ENCODE measurements at places on chromosomes 1 and 21. TPM values are rescaled to one million over a fixed set of nuclear protein-coding genes. Genes with fewer than 3 reads are reported as not detected.

- H3K27ac ChIP-seq = no peak overlapping the region
- no peak overlapping the region for H3K4me3 ChIP-seq
- peaks cover 48% of the 10 kb centered on the region for H3K27me3 ChIP-seq
- no peaks in the 10 kb centered on the region for H3K36me3 ChIP-seq
- DNase-seq = peak; percentile 23
These were observed 8.2 kb downstream of the HAPLN2 start for GRCh38 chr1:156627313-156627880.

Gene RPL22
- 283 TPM for total RNA-seq

DNA sequence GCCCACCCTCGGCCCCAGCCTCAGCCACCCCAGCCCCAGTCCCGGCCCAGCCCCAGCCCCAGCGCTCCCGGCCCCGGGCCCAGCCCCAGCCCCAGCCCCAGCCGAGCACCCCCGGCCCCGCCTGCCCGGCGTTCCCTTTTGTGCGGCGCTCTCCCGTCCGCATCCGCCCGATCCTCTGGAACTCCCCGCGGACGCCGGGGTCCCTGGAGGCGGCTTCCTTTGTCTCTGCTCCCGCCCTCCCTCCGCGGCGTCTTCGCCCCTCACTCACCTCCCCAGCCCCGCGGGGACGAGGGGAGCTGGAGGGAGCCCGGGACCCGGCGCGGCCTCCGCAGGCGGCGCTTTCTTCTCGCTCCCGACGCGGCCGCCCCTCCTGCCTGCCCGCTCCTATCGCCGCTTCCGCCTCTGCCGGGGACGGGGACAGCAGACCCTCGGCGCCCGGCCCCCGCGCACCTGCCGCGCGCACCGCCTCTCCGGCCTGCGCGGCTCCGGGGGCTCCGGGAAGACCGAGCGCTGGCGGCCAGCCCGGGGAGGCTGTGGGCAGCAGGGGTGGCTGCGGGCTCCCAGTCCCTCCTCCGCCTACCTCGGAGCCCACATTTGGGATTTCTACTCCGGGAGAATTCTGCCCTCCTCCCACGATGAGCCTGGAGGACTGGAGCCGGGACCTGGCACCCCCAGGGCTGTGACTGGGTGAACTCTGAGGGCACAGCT, 14.0 kb downstream of the AGRN start:
- no peak for DNase-seq
- no peaks in the 10 kb centered on the region for H3K27me3 ChIP-seq
- H3K27ac ChIP-seq = no peak overlapping the region
- no peak overlapping the region for H3K4me3 ChIP-seq
- H3K4me1 ChIP-seq = peaks cover 5% of the 10 kb centered on the region
- no peaks in the 10 kb centered on the region for H3K36me3 ChIP-seq

DNA sequence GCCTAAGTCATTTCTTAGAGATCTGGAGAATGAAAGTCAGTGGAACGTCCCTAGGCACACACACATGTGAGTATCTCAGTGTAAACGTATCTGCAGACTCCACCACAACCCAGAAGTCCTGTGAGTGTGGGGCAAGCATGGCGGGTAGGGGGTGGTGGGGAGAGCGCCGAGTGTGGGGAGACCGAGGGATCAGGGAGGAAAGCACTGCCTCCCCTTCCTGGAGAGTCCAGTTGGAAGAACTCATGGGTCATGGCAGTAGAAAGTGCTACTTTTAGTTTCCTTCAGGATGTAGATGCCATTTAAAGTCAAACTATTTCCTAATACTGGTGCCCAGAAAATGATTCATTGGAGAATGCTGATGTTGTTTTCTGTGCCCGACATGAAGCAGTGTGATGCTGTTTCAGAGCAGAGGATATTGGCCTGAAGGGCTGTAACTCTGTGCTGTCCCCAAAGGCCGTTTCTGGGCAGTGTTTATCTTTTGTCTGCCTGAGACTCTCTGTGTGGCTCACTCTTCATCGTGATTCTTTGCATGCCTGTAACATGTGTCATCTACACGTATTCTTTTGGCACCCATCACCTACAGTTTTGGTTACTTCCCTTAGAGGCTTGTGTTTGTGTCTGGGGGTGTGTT, 45.7 kb upstream of the TSPAN2 start:
- H3K36me3 ChIP-seq = no peaks in the 10 kb centered on the region
- H3K27ac ChIP-seq = peak overlapping the region; percentile 90
- DNase-seq = peak; percentile 87
- H3K4me3 ChIP-seq = no peak overlapping the region

Gene RIMKLA
- total RNA-seq = 0.12 TPM

Gene IL22RA1
- not detected for total RNA-seq

Gene UTP25
- total RNA-seq = 7.0 TPM

DNA sequence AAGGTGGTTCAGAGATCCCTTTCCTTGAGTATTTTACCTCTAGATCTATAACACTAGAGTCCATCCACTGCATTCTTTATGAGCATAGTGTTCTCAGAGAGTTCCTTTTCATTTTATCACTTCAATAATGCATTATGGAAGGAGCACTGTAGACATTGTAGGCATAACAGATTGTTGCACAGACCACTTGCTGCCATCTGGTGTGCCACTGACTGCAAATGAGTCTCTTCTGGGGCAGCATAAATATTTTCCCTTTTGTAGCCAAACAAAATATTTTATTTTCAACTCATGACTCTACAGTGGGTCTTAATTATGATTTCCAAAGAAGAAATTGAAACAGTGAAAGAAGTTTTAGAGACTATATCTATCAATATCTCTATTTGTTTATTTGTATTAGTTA, 290.4 kb downstream of the OLFM3 start:
- H3K36me3 ChIP-seq = no peaks in the 10 kb centered on the region
- no peak overlapping the region for H3K27ac ChIP-seq
- H3K4me3 ChIP-seq = no peak overlapping the region
- H3K4me1 ChIP-seq = no peaks in the 10 kb centered on the region
- no peak for DNase-seq
- no peaks in the 10 kb centered on the region for H3K27me3 ChIP-seq

DNA sequence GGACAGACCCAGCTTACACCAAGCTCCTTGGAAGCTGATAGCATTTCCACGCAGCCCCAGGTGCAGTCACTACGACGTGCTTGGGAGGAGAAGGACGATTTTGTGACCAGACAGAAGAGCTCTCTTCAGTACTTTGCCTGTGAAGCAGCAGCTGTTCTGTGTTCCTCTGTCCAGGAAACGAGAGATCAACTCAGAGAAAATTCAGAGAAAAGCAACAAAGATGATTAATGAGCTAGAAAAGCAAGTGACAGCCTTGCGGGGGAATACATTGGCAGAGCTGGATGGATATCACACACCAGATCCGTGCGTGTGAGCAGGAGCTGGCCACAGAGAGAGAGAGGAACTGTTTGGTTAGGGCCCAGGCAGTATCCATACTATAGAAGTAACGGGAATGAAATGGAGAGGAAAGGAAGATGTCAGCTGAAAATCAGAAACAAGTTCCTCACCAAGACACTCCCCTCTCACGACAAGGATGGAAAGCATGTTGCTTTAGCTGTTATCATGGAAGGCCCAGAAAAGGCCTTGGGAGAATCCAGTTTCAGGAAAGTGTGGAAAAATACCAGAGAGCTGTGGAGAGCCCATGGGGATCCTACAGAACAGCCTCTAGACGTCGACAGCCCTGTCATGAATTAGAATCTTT, 106.2 kb downstream of the TOMM20 start:
- H3K27ac ChIP-seq = peak overlapping the region; percentile 39
- H3K27me3 ChIP-seq = no peaks in the 10 kb centered on the region
- peak; percentile 73 for DNase-seq

- H3K36me3 ChIP-seq = no peaks in the 10 kb centered on the region
- no peak overlapping the region for H3K4me3 ChIP-seq
- H3K4me1 ChIP-seq = no peaks in the 10 kb centered on the region
These were observed 436.6 kb upstream of the BEND5 start for GRCh38 chr1:49213301-49213700.

DNA sequence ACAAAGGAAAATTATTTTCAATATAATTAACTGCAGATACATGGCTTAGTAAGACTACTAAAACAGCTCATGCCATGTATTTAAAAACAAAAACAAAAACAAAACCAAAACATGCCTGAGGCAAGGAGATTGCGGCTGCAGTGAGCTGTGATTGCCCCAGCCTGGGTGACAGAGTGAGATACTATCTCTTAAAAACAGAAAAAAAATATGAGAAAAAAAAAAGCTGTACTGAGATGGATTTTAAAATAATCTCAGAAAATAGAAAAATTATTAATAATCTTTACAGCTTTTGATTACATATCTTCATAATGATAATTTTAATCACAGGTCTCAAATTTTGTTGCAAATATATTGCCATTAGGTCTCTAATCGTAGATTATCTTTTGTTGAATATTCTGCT, 24.0 kb upstream of the LIN9 start:
- H3K27ac ChIP-seq = no peak overlapping the region
- no peaks in the 10 kb centered on the region for H3K36me3 ChIP-seq
- no peak for DNase-seq

DNA sequence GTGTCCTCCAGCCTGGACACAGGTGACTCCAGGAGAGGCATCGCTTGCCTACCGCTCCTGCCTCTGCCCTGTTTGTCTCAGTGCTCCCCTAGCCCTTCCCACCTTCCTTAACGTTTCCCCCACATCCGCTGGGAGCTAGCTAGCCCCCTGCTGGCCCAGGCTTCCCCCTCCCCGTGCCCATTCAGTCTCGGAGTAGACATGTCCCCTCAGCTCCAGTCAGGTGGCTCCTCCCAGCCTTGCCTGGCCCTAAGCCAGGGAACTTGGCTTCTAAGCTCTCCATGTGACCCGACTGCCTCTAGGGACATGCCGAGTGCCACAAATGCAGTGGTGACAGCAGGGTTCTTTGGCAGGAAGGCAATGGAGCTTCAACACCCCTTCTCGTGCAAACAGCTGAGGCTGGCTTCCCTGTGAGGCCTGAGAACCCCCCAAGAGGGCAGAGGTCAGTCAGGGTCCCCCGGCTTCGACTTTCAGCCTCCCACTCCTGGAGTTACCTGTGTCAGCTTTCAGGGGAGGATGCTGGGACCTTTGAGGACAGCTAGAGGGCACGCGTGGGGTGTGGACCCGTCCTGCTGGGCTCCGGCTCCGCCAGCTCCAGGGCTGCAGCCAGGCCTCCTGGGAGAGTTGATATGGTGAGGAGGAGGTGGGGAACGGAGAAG, 16.2 kb downstream of the DRAXIN start:
- no peak overlapping the region for H3K27ac ChIP-seq
- no peak for DNase-seq
- H3K4me3 ChIP-seq = no peak overlapping the region
- peaks cover 12% of the 10 kb centered on the region for H3K27me3 ChIP-seq
- peaks cover 3% of the 10 kb centered on the region for H3K4me1 ChIP-seq

GRCh38 chr1:14610761-14611160, 12.3 kb downstream of the KAZN start:
- DNase-seq = no peak
- no peaks in the 10 kb centered on the region for H3K36me3 ChIP-seq
- H3K4me1 ChIP-seq = no peaks in the 10 kb centered on the region
- H3K27me3 ChIP-seq = peaks cover 2% of the 10 kb centered on the region
- H3K4me3 ChIP-seq = no peak overlapping the region
- no peak overlapping the region for H3K27ac ChIP-seq

Gene KCNJ6
- 2.0 TPM for total RNA-seq

Gene YBEY
- total RNA-seq = 13.5 TPM

Gene TGFB2
- total RNA-seq = 330 TPM

DNA sequence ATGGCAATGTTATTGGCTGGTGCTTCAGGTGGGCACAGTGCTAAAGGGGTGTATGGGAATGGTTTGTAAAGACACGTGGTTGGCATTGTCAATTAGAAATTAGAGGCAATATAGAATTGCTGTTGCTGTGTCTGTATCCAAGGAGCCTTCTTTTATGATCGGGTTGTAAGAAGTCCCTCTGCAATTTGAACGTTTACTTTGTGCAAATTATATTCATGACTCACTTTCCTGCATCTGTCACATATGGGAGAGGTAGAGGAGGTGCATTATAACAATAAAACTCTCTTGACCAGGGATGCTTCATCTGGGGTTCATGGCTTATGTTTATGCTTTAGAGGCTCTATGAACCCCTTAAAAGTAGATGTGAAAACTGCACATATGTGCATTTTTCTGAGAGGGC, 130.4 kb upstream of the DNAH14 start:
- H3K4me1 ChIP-seq = no peaks in the 10 kb centered on the region
- H3K27ac ChIP-seq = no peak overlapping the region
- no peak overlapping the region for H3K4me3 ChIP-seq
- no peak for DNase-seq
- H3K27me3 ChIP-seq = no peaks in the 10 kb centered on the region
- H3K36me3 ChIP-seq = no peaks in the 10 kb centered on the region

Gene FAM78B
- total RNA-seq = 0.67 TPM

Gene MSH4
- 0.34 TPM for total RNA-seq

Gene CYP4A11
- not detected for total RNA-seq

GRCh38 chr1:60547821-60548220, 474.3 kb upstream of the C1orf87 start:
- no peaks in the 10 kb centered on the region for H3K36me3 ChIP-seq
- no peak for DNase-seq
- no peak overlapping the region for H3K4me3 ChIP-seq
- no peaks in the 10 kb centered on the region for H3K27me3 ChIP-seq
- no peak overlapping the region for H3K27ac ChIP-seq

Gene GSTM5
- not detected for total RNA-seq

- no peak for DNase-seq
- H3K36me3 ChIP-seq = no peaks in the 10 kb centered on the region
- no peaks in the 10 kb centered on the region for H3K4me1 ChIP-seq
These were observed 7.9 kb upstream of the PLA2G2C start for GRCh38 chr1:20194224-20194623.

DNA sequence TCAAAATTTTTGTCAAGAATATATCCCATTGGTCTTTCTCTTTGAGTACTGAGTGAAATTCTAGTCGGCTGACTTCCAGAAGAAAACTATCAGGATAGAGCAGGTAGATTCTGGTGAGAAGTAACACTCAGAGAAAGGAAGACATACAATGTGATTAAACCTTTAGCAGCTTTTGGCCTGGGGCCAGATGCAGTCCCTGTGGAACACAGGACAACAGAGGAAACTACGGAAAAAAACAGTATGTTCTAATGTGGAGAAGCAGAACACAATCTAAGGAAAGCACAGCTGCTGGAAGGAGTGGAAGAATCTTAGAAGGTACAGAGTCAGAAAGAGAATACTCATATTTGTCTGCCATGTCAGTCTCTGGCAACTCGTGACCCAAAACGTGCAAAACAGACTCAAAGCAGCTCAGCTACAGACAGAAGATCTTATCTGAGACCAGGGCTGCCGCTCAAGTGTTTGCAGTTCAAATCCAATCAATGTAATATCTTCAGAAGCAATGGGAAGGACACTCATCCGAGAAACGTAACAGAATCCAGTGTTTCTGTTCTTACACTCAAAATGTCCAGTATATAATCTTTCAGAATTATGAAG, 283.8 kb downstream of the MRPL39 start:
- H3K27ac ChIP-seq = no peak overlapping the region
- no peaks in the 10 kb centered on the region for H3K4me1 ChIP-seq
- no peaks in the 10 kb centered on the region for H3K27me3 ChIP-seq
- DNase-seq = no peak

GRCh38 chr1:242489545-242489944, 35.0 kb downstream of the PLD5 start:
- no peaks in the 10 kb centered on the region for H3K27me3 ChIP-seq
- no peaks in the 10 kb centered on the region for H3K36me3 ChIP-seq
- no peaks in the 10 kb centered on the region for H3K4me1 ChIP-seq
- no peak for DNase-seq

- H3K27me3 ChIP-seq = no peaks in the 10 kb centered on the region
- H3K4me1 ChIP-seq = no peaks in the 10 kb centered on the region
- H3K36me3 ChIP-seq = no peaks in the 10 kb centered on the region
- no peak overlapping the region for H3K4me3 ChIP-seq
- no peak overlapping the region for H3K27ac ChIP-seq
These were observed 102.4 kb downstream of the FAF1 start for GRCh38 chr1:50857702-50858101.

- peak overlapping the region; percentile 74 for H3K27ac ChIP-seq
- H3K36me3 ChIP-seq = no peaks in the 10 kb centered on the region
- H3K4me1 ChIP-seq = peaks cover 34% of the 10 kb centered on the region
- DNase-seq = peak; percentile 94
- H3K4me3 ChIP-seq = peak overlapping the region; percentile 18
These were observed 32.9 kb upstream of the RASAL2 start for GRCh38 chr1:178060789-178061556.
